ENCODE measurements at places on chromosomes 6 and 20.

GRCh38 chr6:106883808-106884262, 90.7 kb downstream of the CD24 start:
- peaks cover 17% of the 10 kb centered on the region for H3K27me3 ChIP-seq
- DNase-seq = no peak
- H3K4me3 ChIP-seq = no peak overlapping the region
- H3K27ac ChIP-seq = no peak overlapping the region
- H3K36me3 ChIP-seq = no peaks in the 10 kb centered on the region

- no peak for DNase-seq
- peaks cover 22% of the 10 kb centered on the region for H3K36me3 ChIP-seq
- H3K27me3 ChIP-seq = no peaks in the 10 kb centered on the region
- H3K27ac ChIP-seq = peak overlapping the region; percentile 76
- peaks cover 40% of the 10 kb centered on the region for H3K4me1 ChIP-seq
These were observed 3.4 kb upstream of the MICAL1 start for GRCh38 chr6:109458774-109459531.

GRCh38 chr6:41689171-41690008, 46.0 kb downstream of the TFEB start:
- DNase-seq = no peak
- peaks cover 3% of the 10 kb centered on the region for H3K4me1 ChIP-seq
- H3K27me3 ChIP-seq = no peaks in the 10 kb centered on the region
- H3K27ac ChIP-seq = no peak overlapping the region

GRCh38 chr6:25175681-25176080, 103.5 kb upstream of the CARMIL1 start:
- no peaks in the 10 kb centered on the region for H3K27me3 ChIP-seq
- peaks cover 32% of the 10 kb centered on the region for H3K4me1 ChIP-seq
- DNase-seq = no peak
- H3K4me3 ChIP-seq = no peak overlapping the region

DNA sequence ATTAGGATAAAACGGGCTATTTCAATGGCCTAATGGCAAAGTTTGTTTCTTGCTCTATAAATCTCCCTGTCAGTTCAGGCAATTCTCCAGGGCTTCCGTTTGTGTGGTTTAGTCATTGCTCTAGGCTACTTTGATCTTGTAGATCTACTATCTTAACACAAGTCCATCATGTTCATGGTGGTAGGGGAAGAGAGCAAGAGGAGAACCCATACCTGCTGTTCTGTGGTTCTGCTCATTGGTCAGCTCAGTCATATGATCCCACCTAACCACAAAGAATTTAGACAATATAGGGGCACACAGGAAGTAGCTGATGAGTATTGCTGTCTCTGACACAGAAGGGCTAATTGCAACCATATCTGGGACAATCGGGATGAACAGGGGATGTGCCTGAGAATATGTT, 4.9 kb upstream of the DEK start:
- no peak overlapping the region for H3K27ac ChIP-seq
- DNase-seq = no peak
- H3K4me3 ChIP-seq = no peak overlapping the region
- peaks cover 4% of the 10 kb centered on the region for H3K36me3 ChIP-seq
- peaks cover 8% of the 10 kb centered on the region for H3K27me3 ChIP-seq
- H3K4me1 ChIP-seq = peaks cover 7% of the 10 kb centered on the region

- peaks cover 2% of the 10 kb centered on the region for H3K36me3 ChIP-seq
- peaks cover 2% of the 10 kb centered on the region for H3K27me3 ChIP-seq
- peaks cover 3% of the 10 kb centered on the region for H3K4me1 ChIP-seq
- no peak for DNase-seq
- H3K27ac ChIP-seq = no peak overlapping the region
These were observed 45.1 kb upstream of the PNRC1 start for GRCh38 chr6:89035252-89036101.

- no peak overlapping the region for H3K4me3 ChIP-seq
- no peak for DNase-seq
- H3K27ac ChIP-seq = no peak overlapping the region
- no peaks in the 10 kb centered on the region for H3K4me1 ChIP-seq
- peaks cover 2% of the 10 kb centered on the region for H3K27me3 ChIP-seq
These were observed 93.3 kb downstream of the ADGRB3 start for GRCh38 chr6:68728159-68728979.

GRCh38 chr6:127727260-127727953, 150.4 kb downstream of the C6orf58 start:
- H3K4me1 ChIP-seq = peaks cover 35% of the 10 kb centered on the region
- H3K36me3 ChIP-seq = peaks cover 55% of the 10 kb centered on the region
- DNase-seq = no peak
- H3K27me3 ChIP-seq = no peaks in the 10 kb centered on the region

DNA sequence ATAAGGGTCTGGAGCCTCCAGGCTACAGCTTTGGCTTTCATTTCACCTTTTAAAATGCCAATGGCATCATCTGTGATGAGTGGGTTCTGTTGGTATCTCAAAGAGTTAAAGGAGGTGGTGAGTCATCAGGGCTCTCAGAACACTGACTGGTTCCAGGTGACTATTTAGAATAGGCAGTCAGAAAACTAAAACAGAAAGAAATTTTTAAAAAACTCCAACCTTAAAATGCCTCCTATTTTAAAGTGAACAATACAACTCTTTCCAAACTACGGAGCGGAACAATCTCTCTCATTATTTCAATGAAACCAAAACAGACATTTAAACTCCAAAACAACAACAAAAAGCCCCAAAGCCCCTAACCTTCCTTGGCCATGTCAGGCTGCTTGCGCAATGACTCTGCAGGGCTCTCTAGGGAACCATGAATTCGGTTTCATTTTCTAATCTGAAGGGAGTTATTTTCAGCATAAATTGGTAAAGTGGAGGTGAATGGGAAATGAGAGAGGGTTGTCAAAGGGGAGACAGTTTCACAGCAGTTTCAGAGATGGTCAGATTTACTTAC, 194.9 kb downstream of the KIF6 start:
- H3K4me1 ChIP-seq = peaks cover 4% of the 10 kb centered on the region
- no peaks in the 10 kb centered on the region for H3K36me3 ChIP-seq

GRCh38 chr6:133205304-133205703, 35.9 kb upstream of the EYA4 start:
- DNase-seq = no peak
- H3K36me3 ChIP-seq = no peaks in the 10 kb centered on the region
- no peaks in the 10 kb centered on the region for H3K27me3 ChIP-seq
- no peaks in the 10 kb centered on the region for H3K4me1 ChIP-seq
- no peak overlapping the region for H3K27ac ChIP-seq

DNA sequence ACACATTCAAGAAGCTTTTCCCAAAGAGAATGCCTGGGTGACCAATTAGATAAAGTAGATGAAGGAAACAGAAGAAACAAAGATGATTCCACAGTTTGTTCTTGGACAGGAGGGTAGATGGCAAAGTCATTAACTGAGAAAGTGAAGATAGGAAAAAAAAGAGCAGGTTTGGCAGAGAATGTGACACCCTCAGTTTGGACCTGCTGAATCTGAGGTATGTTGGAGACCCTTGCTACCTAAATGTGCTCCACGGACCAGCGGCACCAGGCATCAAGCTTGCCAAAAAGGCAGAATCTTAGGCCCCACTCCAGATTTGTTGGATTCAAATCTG, 49.7 kb downstream of the ARHGAP18 start:
- peaks cover 8% of the 10 kb centered on the region for H3K4me1 ChIP-seq
- DNase-seq = no peak
- H3K36me3 ChIP-seq = peaks cover 7% of the 10 kb centered on the region

DNA sequence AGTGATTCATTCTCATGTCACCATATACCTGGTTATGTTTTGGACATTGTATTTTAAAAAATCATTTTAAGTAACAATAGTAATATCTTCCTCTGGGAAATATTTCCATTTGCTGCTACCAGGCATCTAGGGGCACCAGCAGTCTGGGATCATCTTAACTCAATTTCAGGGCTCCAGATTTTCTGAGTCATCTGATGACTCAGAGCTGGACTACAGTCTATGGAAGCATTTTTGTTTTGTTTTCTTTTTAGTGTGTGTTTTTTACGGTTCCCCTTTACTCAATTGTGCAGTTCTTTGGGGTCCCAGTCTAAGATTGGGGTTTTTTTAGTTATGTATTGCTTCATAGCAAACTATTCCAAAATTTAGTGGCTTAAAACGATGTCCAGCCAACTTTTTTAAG, 5.7 kb upstream of the FKBP5 start:
- H3K27me3 ChIP-seq = no peaks in the 10 kb centered on the region
- DNase-seq = no peak
- no peaks in the 10 kb centered on the region for H3K36me3 ChIP-seq
- H3K4me1 ChIP-seq = peaks cover 1% of the 10 kb centered on the region
- H3K27ac ChIP-seq = no peak overlapping the region

DNA sequence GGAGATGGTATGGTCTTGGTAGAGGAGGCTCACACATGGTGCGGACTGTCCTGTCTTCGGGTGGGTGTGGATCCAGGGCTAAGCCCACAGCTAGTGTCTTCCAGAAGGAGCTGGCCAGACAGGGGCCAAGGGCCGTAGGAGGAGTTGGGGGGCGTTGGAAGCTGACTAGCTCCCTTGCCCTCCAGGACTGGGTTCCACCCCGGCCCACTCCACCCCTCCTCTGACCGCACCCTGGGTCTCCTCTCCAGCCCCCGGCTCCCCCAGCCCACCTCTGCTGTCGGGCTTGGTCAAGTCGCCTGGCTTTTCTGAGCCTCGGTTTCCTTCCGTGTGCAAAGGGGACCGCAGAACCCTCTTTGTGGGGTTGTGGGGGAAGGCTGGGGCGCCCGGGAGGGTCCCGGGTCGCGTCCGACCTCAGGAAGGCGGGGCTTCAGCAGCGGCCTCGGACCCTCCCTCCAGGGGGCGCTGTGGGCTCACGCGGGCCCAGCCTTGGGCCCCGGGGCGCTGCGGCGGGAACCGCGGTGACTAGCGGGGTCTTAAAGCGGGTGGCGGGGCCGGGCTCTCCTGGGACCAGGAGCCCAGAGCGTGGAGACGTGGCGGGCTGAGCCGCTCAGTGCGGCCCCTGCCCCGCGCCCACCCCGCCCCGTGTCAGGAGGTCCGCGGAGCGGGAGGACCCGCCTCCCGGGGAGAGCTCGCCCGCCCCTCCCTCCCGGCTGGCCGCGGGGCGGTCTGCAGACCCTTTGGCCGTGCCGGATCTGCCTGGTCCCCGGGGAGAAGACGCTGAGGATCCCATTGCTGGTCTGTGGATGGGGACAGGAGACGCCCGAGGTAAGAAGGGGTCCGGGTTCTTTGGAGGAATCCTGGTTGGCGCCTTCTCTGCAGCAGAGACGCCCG, 5.4 kb downstream of the NPBWR2 start:
- H3K4me1 ChIP-seq = peaks cover 6% of the 10 kb centered on the region
- no peaks in the 10 kb centered on the region for H3K36me3 ChIP-seq
- no peak overlapping the region for H3K4me3 ChIP-seq
- H3K27ac ChIP-seq = no peak overlapping the region

GRCh38 chr20:25346349-25346748, 44.3 kb downstream of the ABHD12 start:
- H3K36me3 ChIP-seq = peaks cover 17% of the 10 kb centered on the region
- no peak overlapping the region for H3K27ac ChIP-seq
- peaks cover 24% of the 10 kb centered on the region for H3K4me1 ChIP-seq
- peak; percentile 39 for DNase-seq

DNA sequence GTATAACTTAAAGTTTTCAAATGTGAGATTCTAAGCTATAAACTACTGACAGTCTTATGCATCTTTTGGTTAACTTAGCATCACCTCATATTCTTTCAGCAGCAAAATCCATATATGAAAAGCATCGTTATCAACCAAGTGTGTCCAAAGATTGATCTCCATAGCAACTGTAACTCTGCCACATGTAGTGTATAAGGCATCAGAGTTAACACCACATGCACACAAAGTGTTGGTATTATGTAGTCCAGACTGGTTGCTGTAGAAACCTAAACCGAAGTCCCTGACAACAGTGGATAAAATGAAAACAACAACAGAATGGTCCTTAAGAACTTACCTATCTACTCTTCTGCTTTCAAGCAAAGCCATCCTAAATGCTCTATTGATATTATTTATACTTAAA, 39.6 kb downstream of the PDSS2 start:
- no peak overlapping the region for H3K4me3 ChIP-seq
- no peaks in the 10 kb centered on the region for H3K27me3 ChIP-seq
- no peak overlapping the region for H3K27ac ChIP-seq

DNA sequence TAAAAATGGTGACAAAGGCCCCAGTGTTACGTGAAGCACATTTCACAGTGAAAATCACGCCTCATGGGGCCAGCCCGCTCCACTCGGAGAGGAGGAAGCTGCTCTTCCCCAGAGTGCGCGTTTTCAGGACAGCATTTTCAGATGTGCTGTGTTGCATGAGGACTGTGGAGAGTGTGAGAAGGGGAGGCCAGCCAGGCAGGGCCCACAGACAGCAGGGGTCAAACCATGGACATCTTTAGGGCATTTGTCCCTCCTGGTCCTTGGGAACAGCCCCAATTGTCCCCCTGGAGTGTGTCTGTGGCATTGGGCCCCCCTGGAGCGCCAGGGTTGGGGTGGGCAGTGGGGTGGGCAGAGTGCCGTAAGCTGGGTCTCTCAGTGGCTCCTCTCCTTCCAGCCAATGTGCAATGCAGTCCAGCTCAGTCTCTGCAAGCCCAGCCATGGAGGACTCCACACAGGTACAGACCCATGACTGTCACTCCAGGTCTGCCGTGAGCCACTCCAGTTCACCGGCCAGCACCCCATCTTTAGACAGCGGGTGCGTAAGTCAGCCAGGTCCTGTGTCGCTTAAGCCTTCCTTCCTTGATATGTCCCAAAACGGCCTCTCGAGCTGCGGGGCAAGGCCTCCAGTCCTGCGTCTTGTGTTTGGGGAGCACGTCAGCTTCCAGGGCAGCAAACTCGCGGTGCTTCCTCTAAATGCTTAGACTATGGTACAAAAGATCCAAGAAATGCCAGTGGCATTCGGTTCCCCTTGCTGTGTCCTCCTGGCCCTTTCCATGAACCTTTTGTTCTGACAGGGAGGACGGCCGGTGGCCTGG, 159.3 kb upstream of the AFDN start:
- H3K27me3 ChIP-seq = no peaks in the 10 kb centered on the region
- no peak overlapping the region for H3K4me3 ChIP-seq
- peaks cover 7% of the 10 kb centered on the region for H3K36me3 ChIP-seq
- no peak overlapping the region for H3K27ac ChIP-seq
- no peak for DNase-seq
- no peaks in the 10 kb centered on the region for H3K4me1 ChIP-seq

- no peaks in the 10 kb centered on the region for H3K27me3 ChIP-seq
- H3K4me3 ChIP-seq = no peak overlapping the region
- peaks cover 19% of the 10 kb centered on the region for H3K4me1 ChIP-seq
- peaks cover 21% of the 10 kb centered on the region for H3K36me3 ChIP-seq
- no peak for DNase-seq
These were observed 44.1 kb upstream of the ID1 start for GRCh38 chr20:31560746-31561598.

GRCh38 chr6:46715141-46715540, 20.0 kb downstream of the PLA2G7 start:
- H3K27ac ChIP-seq = no peak overlapping the region
- H3K27me3 ChIP-seq = peaks cover 11% of the 10 kb centered on the region
- no peak for DNase-seq
- no peak overlapping the region for H3K4me3 ChIP-seq
- no peaks in the 10 kb centered on the region for H3K36me3 ChIP-seq
- no peaks in the 10 kb centered on the region for H3K4me1 ChIP-seq

DNA sequence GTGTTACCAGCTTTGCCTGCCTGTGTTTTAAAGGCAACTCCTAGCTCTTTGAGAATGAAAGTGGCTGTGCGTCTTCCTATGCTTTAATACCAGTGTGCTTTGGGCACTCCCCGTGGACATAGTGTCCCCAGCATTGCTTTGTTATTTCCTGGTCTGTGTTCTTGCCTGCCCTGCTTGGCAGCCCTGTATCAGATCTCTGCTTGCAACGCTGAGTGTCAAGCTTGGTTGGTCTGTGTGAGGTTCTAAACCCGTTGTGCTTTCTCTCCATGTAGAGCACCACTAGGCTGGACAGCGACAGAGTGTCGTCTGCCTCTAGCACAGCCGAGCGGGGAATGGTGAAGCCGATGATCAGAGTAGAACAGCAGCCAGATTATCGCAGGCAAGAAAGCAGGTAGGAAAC, 80.2 kb downstream of the AFDN start:
- no peak for DNase-seq
- H3K27me3 ChIP-seq = no peaks in the 10 kb centered on the region
- H3K27ac ChIP-seq = no peak overlapping the region
- no peak overlapping the region for H3K4me3 ChIP-seq
- peaks cover 2% of the 10 kb centered on the region for H3K36me3 ChIP-seq
